ENCODE measurements at places on chromosomes 13 and 19.
A peak's percentile ranks its signal among the peaks of the same experiment; 100 is the strongest.

DNA sequence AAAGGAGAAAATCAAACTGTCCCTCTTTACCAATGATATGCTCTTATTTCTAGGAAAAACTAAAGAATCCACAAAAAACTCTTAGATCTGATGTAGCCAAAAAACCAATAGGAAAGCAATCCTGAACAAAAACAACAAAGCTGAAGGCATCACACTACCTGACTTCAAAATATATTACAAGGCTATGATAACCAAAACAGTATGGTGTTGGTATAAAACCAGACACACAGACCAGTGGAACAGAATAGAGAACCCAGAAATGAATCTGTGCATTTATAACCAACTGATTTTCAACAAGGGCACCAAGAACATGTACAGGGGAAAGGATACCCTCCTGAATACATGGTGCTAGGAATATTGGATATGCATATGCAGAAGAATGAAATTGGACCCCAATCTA lies 9.7 kb upstream of the ZNF546 start:
- DNase-seq: no peak

DNA sequence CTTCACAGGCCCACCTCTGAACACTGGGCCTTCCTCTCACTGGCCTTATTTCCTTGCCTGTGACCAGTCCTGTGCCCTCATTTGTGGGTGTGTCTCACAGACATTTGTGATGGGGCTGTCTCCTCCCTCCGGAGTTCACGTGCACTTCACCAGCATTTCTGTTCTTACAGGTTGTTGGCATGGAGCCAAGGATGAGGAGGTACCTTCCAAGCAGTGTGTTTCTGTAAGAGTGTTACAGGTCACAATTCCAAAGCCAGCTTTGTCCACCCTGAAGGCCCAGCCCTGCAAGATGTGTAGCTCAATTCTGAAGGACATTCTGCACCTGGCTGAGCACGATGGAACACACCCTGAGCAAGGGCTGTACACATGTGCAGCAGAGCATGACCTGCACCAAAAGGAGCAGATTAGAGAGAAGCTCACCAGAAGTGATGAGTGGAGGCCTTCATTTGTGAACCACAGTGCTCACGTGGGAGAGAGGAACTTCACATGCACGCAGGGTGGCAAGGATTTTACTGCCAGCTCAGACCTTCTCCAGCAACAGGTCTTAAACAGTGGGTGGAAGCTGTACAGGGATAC lies 8.1 kb downstream of the ZNF749 start:
- no peak for DNase-seq

DNA sequence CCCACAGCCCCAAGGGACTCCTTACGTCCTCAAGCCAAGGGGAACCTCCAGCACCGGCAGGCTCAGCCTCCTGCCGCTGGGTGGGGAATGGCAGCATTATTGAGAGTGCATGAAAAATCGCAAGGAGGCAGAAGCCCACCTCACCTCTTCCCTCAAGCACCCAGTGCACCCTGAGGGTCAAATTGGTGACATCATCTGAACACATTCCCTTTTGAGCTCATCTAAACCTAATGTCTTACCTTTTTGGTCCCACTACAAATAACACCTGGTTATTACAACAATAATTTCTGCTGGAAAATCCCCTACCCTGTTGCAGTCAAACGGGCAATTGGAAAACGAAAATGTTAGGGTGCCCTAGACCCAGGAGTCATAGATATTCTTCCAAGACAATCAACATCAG lies 12.2 kb upstream of the POP4 start:
- DNase-seq: no peak

DNA sequence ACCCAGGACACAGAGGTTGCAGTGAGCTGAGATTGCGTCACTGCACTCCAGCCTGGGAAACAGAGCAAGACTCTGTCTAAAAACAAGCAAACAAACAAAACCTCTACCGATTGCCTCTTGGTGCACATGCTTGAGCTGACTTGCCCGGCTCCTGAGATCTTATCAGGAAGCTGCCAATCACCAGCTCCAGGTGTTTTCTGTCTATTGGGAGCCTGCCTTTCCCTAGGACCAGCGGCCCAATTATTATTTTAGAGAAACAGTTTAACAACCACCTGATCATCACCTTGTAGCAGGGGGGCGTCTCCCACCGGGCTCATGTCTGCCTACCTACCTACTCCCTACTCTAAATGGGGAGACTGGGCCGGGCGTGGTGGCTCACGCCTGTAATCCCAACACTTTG lies 10.8 kb downstream of the CLEC4M start:
- no peak for DNase-seq

DNA sequence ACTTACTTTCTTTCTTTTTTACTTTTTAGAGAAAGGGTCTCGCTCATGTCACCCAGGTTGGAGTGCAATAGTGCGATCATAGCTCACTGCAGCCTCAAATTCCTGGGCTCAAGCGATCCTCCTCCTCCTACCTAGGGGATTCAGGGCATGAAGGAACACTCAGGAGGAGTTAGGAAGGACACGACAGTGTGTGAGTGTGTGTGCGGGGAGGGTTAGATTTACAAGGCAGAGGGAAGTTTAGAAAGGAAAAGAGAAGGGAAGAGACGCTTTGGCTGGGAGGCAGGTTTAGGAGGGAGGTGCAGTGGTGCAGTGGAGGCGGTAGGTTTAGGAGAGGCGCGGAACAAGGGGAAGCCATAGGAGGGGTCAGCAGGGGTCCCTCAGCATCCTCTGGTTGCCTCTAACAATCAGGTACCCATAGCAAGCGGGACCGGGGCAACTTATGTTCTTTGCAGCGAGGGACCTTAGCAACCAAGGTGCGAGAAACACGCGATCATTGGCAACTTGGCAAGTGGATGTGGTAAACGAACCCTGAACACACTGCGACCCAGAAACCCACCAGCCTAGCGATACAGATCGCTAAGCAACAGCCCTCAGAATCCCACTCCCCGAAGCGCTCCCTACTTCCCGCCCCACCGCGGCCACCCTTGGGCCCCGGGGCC lies 501 bp downstream of the SIRT2 start:
- DNase-seq: no peak

DNA sequence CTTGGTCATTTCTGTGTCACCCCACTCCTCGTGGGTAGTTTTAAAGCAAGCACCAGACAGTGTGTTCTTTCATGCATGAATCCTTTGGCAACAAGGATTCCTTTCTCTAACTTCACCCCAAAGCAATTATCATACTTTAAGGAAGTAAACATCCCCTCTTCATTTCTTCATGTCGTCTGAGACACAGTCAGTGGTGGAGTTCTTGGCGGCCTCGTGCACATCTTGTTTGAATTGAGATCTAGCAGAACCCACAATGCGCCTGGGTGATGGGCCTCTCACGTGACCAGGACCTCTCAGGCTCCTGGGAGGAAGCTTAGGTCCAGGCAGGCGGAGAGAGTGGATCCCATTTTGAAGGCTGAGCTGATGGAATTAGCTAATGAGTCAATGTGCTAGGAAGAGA lies 2.6 kb downstream of the ACSBG2 start:
- no peak for DNase-seq

- DNase-seq: no peak
Observed at GRCh38 chr13:110886870-110887596, 27.8 kb downstream of the ANKRD10 start.

GRCh38 chr19:57210381-57210780 lies 19.1 kb downstream of the ZNF264 start:
- no peak for DNase-seq

- peak; percentile 19 for DNase-seq
Observed at GRCh38 chr19:4474514-4475022, 2.5 kb downstream of the HDGFL2 start.

- no peak for DNase-seq
Observed at GRCh38 chr13:29953542-29953941, 103.1 kb upstream of the UBL3 start.

- DNase-seq: no peak
Observed at GRCh38 chr19:55400281-55401087, 7.1 kb downstream of the UBE2S start.

- no peak for DNase-seq
Observed at GRCh38 chr13:29936051-29936813, 85.8 kb upstream of the UBL3 start.

DNA sequence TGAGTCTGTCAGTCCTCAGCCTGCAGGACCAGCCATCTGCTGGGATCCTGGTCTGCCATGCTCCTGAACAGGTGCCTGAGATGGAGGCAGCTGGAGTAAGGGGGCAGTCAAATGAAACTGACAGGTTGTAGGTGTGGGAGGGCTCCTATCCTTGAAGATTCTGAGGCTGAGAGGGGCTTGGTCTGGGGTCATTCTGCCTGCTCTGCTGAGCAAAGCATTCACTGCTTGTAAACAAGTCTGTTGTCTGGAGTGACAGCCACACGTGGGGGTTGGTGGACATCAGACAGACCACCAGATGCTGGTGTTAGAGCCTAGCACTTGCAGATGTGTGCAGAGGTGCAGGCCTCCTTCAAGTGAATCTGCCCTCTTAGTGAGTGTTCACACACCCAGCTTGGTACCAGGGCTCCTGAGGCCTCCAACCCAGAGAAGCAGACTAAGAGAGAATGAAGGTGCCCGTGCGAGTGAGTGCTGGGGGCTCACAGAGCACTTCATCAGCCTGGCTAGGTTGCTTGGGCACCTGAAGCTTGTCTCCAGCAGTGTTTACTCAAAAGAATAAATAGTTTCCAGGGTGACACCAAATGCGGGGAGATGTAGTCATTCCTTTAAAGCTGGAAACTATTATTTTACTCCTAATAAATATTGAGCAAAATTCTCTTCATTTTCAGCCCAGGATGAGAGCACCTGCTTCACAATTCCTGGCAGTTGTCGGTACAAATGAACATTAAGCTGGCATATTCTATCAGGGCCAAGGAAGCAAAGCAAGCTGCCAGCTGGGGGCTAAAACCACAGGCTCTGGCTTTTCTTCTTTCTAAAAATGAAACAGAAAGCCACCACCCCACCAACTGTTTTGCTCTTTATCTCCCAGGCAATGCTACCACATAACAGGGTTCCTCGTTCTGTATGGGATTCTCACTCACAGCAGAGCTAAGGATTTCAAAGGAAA lies 82.3 kb downstream of the RNASEH2B start:
- DNase-seq: no peak

DNA sequence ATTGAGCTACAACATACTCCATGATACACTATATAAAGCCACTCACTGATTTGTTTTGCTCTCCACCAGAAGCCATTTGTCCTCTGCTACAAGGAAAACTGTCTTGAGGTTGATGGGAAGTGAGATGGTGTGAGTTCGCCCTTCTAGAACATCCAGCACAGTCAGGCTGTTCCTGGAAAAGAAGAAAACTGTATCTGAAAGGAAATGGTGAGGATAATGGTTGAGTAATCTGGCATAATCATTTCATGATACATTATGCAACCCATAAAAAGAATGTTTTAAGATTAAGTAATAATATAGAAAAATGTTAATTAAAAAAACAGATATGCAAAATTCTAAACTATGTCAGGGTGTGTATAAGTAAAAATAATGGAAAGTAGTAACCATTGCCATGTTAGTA lies 233.9 kb downstream of the RGCC start:
- no peak for DNase-seq

- no peak for DNase-seq
Observed at GRCh38 chr13:98564204-98564603, 12.7 kb downstream of the STK24 start.

GRCh38 chr19:35780058-35780457 lies 4.7 kb downstream of the ARHGAP33 start:
- DNase-seq: no peak

- DNase-seq: no peak
Observed at GRCh38 chr13:99323488-99323887, 16.3 kb upstream of the GPR183 start.

DNA sequence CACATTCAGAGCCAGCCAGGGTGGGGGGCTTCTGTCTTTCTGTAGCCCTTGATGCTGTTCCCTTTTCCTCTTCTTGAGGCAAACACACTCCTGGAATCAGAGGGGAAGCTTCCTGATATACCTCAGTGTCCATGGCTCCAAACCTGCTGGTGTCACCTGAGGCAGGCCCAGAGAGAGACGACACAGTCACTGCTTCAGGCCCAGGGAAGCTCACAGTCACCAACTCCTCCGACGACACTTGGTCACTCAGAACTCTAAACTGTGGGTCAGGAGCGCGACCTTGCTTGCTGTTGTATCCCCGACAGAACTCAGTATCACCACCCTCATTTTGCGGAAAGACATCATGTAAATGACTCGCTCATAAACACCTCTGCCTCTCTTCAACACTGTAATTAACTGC lies 1.1 kb downstream of the ATP13A1 start:
- DNase-seq: no peak

DNA sequence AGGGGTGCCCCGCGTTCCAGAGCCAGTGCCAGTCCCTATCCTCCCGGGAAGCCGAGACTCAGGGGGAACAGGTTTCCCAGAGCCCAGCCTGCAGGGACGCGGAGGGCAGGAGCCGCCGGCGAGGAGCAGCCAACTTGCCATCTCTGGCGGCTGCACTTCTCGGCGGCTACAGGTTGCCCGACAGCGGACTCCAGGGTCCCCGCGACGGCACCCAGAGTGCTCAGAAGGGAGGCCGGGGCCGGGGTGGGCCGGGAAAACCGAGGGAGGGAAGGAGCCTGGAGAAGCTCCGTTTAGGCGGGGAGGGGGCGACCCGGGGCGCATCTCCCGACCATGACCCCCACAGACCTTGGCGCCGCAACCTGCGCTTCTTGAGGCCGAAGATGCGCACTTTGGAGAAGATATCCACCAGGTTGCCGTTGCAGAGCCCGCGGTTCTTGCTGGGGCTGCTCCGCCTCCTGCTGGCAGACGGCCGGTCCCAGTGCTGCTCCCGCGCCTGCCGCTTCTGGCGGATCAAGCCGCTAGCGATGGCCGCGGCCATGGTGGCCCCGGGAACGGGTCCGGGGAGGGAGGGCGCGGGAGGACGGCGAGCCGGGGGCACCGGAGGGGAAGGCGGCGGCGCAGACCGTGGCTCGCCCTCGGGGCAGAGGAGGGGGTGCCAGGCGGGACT lies 463.8 kb downstream of the ITGBL1 start:
- peak; percentile 20 for DNase-seq

GRCh38 chr19:12955996-12956395 lies 1.0 kb downstream of the GADD45GIP1 start:
- no peak for DNase-seq

DNA sequence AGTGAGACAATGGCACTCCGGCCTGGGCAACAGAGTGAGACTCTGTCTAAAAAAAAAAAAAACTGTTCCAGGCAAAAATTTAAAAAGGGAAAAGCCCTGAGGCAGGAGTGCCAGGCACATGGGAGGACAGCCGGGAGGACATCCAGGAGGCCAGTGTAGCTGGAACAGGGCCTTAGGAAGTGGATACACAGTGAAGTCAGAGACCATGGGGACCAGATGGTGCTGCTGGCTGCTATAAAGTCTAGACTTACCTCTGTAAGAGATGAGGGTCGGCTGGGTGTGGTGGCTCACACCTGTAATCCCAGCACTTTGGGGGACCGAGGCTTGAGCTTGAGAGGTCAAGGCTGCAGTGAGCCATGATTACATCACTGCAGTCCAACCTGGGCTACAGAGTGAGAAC lies 15.0 kb downstream of the HAS1 start:
- no peak for DNase-seq
